ENCODE measurements at places on chromosomes 7 and 10.

GRCh38 chr7:77442636-77443035 is 26.5 kb upstream of the GSAP start:
- DNase-seq: no peak

DNA sequence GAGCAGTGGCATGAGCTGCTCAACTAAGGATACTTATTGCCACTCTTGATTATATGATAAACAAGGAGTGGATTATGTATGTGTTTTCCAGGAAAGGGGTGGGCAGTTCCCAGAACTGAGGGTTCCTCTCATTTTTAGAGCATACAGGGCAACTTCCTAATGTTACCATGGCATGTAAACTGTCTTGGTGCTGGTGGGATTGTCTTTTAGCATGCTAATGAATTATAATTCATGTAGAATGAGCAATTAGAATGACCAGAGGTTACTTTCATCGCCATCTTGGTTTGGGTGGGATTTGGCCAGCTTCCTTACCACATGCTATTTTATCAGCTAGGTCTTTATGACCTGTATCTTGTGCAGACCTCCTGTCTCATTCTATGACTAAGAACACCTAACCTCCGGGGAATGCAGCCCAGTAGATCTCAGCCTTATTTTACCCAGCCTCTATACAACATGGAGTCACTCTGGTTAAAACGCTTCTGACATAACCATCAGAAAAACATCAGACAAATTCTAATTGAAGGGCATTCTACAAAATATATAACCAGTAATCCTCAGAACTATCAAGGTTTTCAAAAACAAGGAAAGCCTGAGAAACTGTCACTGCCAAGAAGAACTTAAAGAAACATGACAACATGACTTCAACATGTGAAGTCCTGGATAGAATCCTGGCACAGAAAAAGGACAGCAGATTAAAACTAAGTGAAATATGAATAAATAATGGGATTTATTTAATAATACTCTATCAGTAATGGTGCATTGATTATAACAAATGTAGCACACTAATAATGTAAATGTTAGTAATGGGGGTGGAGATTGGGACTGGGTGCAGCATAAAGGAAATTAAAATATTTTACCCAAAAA is 365.0 kb downstream of the SEMA3D start:
- no peak for DNase-seq

GRCh38 chr7:47303695-47304453 is 278.0 kb downstream of the TNS3 start:
- DNase-seq: no peak

GRCh38 chr7:139182363-139182762 is 48.7 kb upstream of the UBN2 start:
- no peak for DNase-seq

GRCh38 chr7:76056241-76056640 is 8.3 kb downstream of the MDH2 start:
- DNase-seq: no peak

- DNase-seq: no peak
These were observed 13.5 kb upstream of the ASCC1 start for GRCh38 chr10:72229261-72230251.

DNA sequence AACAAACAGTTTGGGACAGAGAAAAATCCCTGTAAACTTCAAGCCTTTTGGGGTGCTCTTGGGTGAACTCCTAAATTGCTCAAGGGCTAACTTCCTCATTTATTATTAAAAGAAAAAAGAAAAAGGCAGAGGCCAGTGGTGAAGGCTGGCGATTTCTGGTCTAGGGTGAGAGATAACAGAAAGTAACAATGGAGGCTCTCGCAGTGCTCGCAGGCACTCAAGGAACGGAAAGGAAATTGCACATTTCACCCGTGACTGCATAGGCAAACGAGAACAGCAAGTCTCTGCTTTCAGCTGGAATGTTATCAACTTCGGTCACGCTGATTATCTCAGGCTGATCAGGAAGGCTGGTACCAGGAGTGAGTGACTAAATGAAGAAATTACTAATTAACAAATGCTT is 70.7 kb downstream of the PRKAG2 start:
- DNase-seq: no peak

GRCh38 chr10:10782603-10783002 is 235.1 kb upstream of the CELF2 start:
- no peak for DNase-seq

DNA sequence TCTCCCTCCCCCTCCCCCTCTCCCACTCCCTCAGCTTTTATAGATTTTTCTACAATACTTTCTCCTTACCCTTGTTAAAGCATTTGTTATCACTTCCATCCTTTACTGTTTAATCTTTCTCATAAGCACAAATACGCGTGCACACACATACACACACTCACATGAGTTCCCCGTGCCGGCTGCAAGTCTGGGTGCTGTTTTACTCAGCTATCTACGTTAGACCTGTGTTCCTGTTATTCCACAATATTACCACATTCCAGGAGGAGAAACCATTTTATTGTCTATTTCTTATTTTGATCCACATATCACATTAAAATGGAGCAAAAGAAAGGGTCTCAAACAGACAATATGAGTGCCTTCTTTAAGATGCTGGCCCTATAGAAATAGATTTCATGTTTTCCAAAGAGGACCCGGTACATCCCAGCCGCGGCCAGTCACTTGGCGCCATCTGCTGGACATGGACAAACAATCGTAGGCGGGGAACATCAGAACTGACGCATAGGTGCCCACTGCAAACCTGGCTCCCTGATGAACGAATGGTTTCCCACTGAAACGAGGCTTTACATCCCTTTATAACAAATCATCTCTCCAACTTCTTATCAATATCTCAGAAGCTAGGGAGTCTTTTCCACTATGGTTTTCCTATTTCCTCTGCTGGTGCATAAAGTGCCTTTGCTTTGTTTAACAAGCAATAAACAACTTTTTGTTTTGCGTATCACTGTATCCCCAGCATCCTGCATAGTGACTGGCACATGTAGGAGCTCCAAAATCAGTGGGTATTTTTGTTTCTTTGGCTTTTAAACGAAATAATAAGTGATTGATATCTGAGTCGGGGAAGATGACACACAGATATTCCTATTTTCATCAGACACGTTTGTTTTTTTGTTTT is 25.2 kb upstream of the OPTN start:
- peak; percentile 29 for DNase-seq

DNA sequence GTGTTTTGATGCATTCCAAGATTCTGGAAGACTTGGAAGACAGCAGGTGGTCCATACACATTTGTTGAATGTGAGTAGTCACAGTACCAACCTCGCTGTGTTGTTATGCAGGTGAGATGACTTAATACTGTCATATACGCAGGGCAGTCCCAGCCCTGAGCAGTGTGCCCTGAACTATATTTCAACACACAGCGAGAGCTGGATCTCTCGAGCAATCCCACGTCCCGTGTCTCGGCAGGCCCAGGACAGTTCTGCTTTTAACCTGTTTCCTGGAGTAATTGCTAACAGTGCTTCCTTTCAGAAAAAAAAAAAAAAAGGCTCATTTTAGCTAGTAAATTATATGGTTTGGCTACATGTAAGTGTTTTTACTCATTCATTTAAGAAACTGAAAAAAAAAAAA is 179.7 kb downstream of the PRKCQ start:
- no peak for DNase-seq

- no peak for DNase-seq
These were observed 112.5 kb upstream of the ANKRD1 start for GRCh38 chr10:91033324-91033950.

GRCh38 chr7:102286237-102287110 is at the start of gene SH2B2:
Gene SH2B2 (plus strand): TSS chr7:102286868. CDS start chr7:102300551, 13,683 bp downstream.
- peak; percentile 32 for DNase-seq

GRCh38 chr7:34406848-34407530 is 251.0 kb upstream of the NPSR1 start:
- DNase-seq: no peak

- no peak for DNase-seq
These were observed 171.4 kb upstream of the HABP2 start for GRCh38 chr10:113381416-113381815.

DNA sequence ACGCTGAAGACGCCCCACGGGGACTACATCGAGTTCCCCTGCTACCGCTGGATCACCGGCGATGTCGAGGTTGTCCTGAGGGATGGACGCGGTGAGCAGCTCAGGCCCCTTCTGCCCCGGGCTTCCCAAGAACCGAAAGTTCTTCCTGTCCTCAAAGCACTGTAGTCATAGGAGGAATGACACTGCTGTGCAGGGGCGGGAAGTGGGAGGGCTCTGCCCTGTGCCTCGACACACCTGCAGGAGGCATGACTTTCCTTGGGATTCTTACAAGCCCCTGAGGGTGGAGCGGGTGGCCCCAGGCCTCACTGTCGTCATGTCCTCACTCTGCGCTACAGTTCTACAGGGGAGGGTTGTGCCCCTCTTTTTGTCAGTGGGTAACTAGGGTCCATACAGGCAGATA is 8.6 kb downstream of the ALOX5 start:
- no peak for DNase-seq

GRCh38 chr10:127600479-127600878 is 51.4 kb downstream of the NPS start:
- no peak for DNase-seq

DNA sequence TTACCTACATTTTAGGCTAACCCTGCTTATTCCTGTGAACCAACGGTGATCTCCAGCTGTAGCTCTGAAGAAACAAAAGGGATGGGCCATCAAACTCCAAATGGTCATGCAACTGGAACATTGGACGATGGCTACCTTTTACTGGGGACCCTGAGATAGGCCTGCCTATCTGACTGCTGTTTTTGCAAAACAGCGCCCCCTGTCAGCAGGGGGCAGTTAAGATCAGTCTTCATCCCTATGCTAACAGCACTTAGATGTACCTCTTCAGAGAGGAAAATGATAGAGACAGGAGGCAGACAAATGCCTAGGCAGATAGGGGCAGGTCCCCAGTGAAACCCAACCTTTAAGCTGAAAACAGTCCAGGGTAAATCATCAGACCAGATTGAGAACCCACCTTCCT is 1085.4 kb upstream of the SORCS1 start:
- DNase-seq: no peak

GRCh38 chr10:97726636-97727178 is 10.2 kb upstream of the ZFYVE27 start:
- DNase-seq: no peak

GRCh38 chr7:16260236-16260728 is 161.1 kb downstream of the CRPPA start:
- DNase-seq: no peak

DNA sequence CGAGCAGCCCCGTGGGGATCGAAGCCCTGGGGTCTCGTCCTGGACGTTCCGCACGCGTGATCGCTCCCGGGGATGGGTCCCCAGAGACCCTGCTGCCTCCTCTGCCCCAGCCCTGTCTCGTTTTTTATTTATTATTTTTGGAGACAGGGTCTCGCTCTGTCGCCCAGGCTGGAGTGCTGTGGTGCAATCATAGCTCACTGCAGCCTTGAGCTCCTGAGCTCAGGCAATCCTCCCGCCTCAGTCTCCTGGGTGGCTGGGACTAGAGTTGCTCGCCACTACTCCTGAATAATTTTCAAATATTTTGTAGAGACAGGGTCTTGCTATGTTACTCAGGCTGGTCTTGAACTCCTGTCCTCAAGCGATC is 319 bp upstream of the STX1A start:
- no peak for DNase-seq

DNA sequence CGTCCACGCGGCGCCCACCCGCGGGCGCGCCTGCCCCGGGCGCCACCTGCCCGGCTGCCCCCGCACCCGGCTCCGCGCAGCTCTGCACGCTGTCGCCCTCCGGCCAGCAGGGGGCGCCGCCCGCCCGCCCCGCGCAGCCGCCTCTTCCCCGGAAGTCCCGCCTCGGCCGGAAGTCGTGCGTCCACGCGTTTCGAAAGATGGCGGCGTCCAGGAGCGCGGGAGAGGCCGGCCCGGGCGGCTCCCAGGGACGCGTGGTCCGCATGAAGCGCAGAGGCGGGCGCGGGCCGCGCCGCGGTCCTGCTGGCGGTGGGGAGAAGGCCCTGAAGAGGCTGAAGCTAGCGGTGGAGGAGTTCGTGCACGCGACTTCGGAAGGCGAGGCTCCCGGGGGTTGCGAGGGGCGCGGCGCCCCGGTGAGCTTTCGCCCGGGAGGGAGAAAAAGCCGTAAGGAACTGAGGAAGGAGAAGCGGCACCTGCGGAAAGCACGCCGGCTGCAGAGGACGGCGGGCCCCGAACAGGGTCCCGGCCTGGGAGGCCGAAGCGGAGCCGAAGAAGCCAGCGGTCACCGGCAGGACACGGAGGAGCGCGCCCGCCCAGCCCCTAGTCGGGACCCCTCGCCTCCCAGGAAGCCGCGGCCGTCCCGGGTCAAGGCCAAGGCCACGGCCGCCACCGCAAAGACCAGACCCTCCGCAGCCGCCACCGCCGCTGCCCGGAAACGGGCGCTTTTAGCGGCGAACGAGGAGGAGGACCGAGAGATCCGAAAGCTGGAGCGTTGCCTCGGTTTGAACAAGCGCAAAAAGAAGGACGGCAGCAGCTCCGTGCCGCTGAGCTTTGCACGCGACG is at the start of gene NOM1:
Gene NOM1 (plus strand): TSS at position 172 of the 840 bp plus-strand sequence. CDS start 26 bp downstream, at position 198.
- DNase-seq: peak; percentile 94

- no peak for DNase-seq
These were observed 101.2 kb downstream of the GRID1 start for GRCh38 chr10:86265236-86265894.
